ENCODE measurements at places on chromosomes 4 and X.

DNA sequence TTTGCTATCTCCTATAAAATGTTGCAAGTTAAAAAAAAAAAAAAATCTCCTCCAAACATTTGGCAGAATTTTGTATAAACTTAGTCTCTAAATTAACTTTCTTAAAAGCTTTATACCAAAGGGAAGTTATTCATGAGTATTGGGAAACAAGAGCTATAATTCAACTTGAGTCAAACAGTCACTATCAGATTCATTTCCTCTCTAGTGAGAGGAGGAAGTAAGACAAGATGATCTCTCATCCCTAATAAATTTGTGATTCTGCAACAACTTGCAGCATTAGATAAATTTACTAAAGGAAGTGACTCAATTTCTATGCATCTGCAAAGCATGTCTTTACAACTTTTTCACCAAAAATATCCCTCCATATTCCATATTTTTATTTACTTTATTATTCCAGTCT lies 135.4 kb upstream of the GNPDA2 start:
- DNase-seq: no peak

DNA sequence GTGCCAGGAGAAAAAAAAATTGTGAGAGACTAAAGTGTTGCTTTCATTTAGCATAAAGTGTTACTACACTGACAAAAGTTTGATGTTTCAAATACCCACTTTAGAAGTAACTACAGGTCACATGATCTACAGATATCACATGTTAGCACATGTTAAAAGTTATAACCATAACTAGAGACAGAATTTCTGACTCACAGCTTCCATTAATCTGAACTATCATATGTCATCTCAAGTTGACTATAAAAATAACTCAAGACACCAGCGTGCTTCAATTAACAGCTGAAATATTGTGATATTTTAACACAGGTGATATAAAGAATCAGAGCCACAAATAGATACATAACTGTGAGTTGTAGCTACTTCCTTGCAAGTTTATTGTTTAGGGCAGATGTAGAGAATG lies 591.5 kb upstream of the PITX2 start:
- no peak for DNase-seq

GRCh38 chr4:83629945-83630721 lies 94.2 kb downstream of the GPAT3 start:
- no peak for DNase-seq

- no peak for DNase-seq
Observed at GRCh38 chr4:176193126-176193525, 2.3 kb downstream of the SPATA4 start.

DNA sequence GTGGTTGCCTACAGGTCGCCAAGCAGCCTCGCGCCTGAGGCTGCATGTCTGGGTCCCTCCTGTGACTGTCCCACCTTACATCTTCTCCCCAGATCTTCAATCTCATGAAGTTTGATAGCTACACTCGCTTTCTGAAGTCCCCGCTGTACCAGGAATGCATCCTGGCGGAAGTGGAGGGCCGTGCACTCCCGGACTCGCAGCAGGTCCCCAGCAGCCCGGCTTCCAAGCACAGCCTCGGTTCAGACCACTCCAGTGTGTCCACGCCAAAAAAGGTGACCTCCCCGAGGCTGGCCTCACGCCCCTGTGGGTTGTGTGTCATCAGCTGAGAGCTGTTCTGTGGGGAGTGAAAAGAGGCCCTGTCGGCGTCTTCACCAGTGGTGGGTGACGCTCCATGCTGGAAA lies 24.9 kb upstream of the HGFAC start:
- no peak for DNase-seq

DNA sequence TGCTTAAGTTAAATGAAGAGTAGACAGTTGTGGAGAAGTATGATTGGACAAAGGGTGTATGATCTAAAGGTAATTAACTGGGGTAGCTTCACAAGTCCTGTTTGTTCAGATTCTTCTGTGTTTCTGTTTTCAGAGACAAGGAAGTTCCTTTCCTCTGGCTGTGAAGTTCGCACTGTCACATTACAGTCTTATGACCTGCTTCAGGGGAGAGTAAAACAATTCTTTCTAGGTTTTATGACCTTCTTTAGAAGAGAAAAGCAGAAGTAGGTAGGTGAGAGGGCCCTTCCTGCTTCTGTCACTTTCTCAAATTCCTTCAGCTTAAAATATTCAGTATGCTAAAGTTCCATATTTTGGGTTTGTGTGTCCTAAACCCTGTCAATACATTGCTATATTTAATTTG lies 211.9 kb downstream of the SOX3 start:
- no peak for DNase-seq

- no peak for DNase-seq
Observed at GRCh38 chrX:147602176-147602696, 309.5 kb upstream of the FMR1 start.

DNA sequence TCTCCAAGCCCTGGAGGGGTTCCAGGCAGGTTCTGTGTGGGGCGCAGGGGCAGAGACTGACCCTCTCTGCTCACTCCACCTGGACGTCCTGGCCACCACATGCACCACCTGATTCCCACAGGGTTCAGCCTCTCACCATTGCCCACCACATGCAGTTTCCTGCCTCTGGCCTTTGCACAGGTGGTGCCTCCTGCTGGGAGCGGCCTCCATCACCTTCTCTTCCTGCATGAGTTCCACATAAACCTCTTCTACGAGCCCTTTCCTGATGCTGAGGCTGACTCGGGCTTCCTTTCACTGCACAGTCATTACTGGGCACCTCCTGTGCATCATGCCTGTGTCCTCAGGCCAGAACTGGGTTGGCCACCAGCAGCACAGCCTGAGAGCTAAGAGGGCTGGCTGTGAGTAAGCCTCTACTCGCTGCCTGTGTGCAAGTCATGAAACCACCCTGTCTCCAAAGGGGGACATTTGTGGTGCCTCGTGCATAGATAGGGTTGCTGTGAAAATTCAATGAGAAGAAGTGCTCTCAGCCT lies 19.9 kb downstream of the MAN2B2 start:
- DNase-seq: no peak

DNA sequence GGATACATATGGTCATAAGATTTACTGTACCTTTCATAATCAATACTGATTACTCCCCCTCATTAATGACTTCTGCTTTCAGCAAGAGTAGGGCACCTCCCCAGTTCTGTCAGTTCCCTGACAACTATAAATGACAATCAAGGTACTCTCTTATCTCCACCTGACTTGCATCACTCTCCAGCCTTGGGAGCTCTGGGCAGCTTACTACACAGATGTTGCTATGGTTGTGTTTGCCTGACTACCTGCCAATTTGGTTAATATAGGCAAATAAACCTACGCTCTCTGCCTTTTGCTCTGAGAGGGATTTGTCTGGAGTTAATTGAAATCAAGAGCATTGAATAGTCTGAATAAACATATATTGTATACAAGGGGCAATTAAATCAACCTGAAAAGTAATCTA lies 22.8 kb upstream of the MAP7D3 start:
- DNase-seq: no peak

DNA sequence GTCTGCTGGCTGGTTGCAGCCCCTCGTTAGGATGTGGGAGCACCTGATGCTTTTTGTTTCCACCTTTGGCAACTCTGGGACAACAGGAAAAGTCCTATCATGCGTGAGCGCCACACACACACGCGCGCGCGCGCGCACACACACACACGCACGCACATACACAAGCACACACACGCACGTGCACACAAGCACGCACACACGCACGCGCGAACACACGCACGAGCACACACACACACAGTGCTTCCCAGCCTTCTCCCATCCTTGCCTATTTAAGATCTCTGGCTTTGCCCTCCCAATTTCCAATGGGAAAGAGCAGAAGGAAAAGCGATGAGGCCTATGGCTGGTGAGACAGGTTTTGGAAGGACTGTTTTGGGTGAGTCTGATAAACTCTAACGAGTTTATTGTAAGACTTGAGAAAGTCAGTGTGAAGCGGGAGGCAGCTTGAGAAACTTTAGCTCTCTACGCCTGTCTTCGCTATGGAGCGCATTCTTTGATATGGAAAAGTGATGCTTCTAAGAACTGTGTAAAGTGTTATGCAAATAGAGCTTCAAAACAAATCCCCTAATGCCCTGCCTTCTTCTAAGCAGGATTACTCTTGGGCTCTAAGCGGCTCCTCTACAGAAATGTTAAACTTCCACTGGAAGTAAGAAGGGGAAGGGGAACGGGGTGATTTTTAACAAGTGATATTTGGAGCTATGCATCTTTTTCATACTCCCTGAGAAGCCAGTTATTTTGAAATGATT lies 11.8 kb downstream of the SUPT20HL1 start:
- DNase-seq: no peak

- no peak for DNase-seq
Observed at GRCh38 chr4:53935780-53936179, 128.6 kb downstream of the CHIC2 start.

GRCh38 chr4:26821677-26822503 lies 38.8 kb upstream of the STIM2 start:
- no peak for DNase-seq

GRCh38 chr4:88549815-88550214 lies 26.2 kb upstream of the PYURF start:
- no peak for DNase-seq

- no peak for DNase-seq
Observed at GRCh38 chr4:76688619-76689144, 209.3 kb downstream of the SOWAHB start.

DNA sequence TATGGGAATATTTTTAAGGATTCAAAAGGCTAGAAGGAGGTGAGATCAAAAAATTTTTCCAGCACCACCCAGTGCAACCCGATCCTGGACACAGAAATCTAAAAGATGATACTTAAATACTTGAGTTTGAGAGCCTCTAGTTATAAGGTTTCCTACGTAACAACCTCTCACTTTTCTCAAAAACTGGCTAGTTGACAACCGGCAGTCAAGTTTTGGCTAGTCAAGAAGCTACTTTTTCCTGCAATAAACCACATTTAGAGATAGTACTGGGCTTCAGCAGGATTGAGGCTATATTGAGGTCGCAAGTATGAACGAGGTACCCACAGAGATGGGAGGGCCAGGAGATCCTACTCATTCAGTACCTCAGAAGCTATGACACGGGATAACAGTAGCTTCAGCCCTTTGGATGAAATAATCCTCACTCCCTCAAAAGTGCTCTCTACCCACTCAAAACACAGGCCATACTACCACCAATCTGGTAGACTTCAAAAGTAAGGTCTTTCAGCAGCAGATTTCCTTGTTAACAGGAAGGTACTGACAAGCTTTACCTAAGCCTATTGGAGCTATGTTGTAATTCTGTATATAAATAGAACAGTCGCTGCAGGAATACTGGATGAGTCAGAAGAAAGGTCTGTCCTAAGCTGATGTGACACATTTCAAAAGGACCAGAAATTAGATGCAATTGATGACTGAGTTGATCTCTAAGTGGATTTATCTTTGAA lies 1.5 kb upstream of the TSPAN5 start:
- no peak for DNase-seq

- DNase-seq: no peak
Observed at GRCh38 chr4:158353541-158354304, 143.4 kb downstream of the TMEM144 start.

- DNase-seq: no peak
Observed at GRCh38 chr4:7183780-7184460, 8.4 kb upstream of the SORCS2 start.

- DNase-seq: no peak
Observed at GRCh38 chr4:114783215-114783595, 184.6 kb downstream of the UGT8 start.

GRCh38 chr4:184444953-184445309 lies 29.4 kb downstream of the IRF2 start:
- no peak for DNase-seq

DNA sequence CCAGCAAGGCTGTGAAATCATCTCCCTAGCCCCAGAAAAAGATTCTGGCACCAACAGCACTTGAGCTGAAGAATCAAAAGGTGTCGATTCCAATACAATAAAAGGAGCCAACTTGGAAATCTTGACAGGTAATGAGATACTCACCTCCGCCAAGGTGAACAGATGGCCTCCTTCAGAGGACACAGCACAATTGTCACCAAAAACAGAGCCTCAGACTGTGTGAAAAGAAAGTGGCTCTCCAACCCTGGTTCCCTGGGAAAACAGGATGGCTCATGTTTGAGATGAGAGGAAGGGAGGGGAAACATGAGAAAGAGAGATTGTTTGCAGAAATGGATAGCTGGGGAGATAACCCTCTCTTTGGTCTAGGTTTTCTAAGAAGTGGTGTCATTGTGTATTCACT lies 168.9 kb downstream of the HS3ST1 start:
- no peak for DNase-seq

DNA sequence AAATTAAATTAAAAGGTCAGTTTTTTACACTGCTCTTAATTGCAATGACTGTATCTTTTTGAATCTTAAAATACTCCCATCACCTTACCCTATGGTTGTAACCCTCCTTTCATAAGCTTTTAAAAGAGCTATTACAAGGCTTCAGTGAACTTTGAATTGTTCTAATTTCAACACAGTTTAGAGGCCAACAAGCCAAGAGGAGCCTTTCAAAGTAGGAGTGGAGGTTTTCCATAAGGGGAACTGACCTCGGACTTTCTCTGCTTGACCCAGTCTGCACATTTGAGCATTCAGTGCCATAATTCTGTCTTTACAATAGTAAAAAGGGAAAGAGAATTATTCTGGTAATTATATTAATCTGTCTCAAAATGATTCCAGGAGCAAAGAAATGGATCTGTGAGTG lies 98.9 kb downstream of the PARM1 start:
- DNase-seq: no peak

GRCh38 chr4:154516318-154517029 lies 24.9 kb upstream of the DCHS2 start:
- DNase-seq: no peak

Data from GM18507 (cell line).